ENCODE measurements at places on chromosomes 2 and 18. TPM values are rescaled to one million over a fixed set of nuclear protein-coding genes. Genes with fewer than 3 reads are reported as not detected.

DNA sequence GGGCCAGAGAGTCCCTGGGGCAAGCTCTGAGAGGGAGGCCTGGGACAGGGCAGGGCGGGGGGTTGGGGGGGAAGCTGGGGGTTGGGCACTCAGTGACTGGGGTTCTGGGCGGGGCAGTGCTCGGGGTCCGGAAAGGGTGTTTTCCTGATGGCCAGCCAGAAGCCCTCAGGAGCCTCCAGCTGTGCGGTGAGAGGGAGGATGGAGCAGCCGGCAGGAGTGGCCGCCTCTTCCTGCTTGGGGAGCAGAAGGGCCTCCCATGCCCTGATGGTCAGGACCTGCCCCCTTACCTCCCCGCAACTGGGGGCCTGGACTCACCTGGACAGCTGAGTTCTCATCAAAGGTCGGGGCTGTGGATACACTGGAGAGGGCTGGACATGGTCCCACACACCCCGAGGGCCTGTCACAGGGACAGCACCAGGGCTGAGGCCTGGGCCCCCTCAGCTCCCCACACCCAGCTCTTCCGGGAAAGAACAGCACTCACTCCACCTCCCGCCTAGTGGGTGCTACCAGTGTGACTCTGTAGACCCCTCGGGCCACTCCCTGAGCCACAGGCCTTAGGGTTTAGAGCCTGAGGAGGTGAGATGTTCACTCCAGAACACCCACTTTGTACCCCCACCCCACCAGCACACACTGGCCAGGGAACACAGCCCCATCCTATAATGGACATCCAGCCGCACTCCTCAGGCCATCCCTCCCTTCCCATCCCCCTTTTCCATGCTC, 6.7 kb downstream of the SFTPB start:
- no peak for DNase-seq

GRCh38 chr18:80252136-80252535, 4.8 kb upstream of the PARD6G start:
- DNase-seq = no peak

DNA sequence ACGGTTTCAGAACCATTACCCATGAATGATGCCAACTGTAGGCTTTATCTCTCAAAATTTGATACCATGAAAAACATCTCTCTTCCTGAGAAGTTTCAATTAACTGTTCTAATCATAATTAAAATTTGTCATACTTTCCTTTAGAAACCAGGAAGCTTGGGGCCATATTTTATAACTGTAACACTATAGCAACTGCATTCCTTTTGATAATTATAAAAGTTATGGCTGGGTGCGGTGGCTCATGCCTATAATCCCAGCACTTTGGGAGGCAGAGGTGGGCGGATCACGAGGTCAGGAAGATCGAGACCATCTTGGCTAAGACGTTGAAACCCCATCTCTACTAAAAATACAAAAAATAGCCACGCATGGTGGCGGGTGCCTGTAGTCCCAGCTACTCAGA, 70.6 kb downstream of the DNAH7 start:
- no peak for DNase-seq

Gene RAX
- total RNA-seq = not detected

Gene CAPN13
- not detected for total RNA-seq
